Bone marrow (tissue), 2 donors: ENCODE measurements at places on chromosomes 11 and 22.

DNA sequence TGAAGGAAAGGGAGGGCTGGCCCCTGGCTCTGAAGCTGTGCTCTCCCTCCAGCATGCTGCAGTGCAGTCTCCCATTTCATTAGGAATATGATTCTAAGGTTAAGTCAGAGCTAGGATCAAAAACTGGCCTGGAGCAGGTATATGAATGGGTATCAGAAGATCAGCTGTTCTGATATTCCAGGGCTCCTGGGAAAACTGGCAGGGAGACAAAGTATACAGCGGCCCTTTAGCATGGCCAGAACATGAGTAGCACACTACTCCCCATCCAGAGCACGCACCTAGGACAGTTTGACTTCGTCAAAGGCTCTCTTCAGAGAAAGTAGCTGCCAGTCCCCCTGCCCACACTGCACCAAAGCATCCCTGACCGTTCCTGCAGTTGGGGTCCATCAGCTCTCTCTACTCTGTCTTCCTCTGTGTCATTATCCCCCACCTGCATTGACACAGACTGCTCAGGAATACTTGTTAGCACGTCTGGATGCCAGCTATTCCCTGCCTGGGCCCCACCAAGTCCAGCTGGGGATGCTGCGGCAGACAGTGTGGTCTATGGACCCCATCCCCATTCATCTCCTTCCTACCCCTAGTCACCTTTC is 4.0 kb upstream of the FCHSD2 start:
- DNase-seq = no peak

GRCh38 chr11:6671991-6672390 is 11.1 kb downstream of the MRPL17 start:
- DNase-seq = no peak

DNA sequence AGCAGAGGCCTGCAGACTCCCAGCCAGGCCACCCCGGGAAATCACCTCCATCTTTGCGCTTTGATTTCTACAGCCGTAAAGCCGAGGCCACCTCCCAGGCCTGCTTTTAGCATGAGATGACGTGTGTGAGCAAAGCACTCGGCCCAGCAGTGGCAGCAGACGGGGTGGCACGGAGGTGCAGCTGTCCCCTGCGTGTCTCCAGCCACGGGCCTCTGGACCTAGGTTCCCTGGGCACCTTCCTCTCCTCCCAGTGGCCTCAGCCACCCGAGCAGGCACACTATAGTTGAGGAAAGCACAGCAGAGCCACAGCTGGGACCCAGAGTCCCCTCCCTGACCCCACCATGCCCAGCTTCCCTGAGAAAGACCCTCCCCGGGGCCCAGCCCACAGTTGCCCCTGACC is 15.9 kb downstream of the GNAZ start:
- no peak for DNase-seq

DNA sequence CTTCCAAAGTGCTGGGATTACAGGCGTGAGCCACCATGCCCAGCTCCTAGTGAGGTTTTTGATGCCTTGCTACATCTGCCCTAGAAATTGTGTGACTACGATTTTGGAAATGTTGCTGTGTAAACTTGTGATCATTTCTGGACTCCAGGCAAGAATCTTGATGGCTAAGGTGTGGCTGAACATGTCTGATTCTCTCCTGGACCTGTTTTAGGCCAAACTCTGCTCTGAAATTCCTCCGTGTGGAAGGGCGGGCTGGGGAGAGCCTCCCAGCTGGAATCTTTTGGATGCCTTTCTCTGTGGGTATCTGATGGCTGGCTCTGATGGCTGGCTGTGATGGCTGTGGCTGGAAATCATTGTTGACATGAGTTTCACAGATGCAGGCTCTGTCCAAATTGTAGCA is 8.2 kb downstream of the PNPLA3 start:
- no peak for DNase-seq

GRCh38 chr11:60931917-60932316 is 7.7 kb downstream of the TMEM132A start:
- DNase-seq = no peak

- DNase-seq = no peak
These were observed 26.0 kb upstream of the FADD start for GRCh38 chr11:70176940-70177689.

DNA sequence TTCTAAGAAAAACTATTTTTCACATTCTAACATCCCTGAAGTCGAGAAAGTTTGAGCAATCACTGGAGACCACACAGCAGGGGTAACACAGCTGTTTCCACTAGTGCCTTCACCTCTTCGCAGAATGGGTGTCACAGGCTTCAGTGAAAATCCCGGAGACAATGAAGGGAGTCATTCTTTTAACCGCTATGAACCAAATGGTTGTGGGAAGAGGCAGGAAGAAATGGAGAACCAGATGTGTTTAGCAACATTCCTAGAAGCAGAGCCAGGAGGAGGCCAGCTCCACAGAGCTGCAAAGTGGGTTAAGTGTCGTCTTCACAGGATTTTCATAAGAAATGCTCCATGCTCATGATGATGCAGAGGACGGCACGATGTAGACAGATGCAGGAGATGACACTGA is 221.1 kb downstream of the LARGE1 start:
- no peak for DNase-seq

DNA sequence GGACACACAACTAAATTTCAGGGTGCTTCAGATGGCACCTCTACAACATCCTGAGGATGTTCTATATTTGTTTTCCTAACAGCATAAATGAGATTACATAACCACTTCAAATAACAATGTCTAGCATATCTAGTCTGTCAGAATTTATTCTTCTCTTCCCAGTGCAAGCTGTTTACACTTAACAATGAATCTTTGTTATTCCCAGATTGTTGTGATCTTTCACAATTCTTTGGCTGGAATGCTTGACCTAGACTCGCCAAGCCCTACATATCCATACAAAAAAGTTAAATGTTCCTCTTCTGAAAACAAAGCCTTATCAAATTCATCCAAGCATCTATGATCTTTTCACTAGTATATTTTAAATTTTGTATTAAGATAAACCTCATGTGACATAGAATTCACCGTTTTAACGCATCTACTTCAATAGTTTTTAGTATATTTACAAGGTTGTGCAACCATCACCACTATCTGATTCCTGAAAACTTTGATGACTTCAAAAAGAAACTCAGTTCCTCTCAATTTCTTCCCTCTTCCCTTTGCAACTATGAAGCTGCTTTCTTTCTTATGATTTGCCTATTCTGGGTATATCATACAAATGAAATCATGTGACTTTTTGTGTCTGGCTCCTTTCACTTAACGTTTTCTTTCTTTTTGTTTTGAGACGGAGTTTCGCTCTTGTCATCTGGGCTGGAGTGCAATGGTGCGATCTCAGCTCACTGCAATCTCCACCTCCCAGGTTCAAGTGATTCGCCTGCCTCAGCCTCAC is 61.7 kb upstream of the CHRNA10 start:
- DNase-seq = no peak

GRCh38 chr22:33260498-33260897 is 202.3 kb upstream of the SYN3 start:
- no peak for DNase-seq

GRCh38 chr11:46308631-46309419 is 31.4 kb downstream of the CREB3L1 start:
- DNase-seq = peak; percentile 39

DNA sequence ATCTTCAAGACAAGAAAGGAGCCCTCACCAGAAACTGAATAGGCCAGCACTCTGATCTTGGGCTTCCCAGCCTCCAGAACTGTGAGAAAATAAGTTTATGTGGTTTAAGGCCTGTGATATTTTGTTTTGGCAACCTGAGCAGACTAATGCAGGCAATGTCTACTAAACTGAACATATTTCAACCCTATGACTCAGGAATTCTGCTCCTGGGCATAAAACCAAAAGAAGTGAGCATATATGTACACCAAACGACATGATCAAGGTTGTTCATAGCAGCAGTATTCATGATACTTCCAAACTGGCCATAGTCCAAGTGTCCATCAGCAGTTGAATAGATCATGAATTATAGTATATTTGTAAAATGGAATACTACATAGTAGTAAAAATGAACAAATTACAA is 29.0 kb downstream of the CSNK2A3 start:
- no peak for DNase-seq

GRCh38 chr22:27512283-27512761 is 289.2 kb downstream of the MN1 start:
- DNase-seq = no peak

GRCh38 chr11:11923828-11924227 is 82.1 kb downstream of the USP47 start:
- no peak for DNase-seq

GRCh38 chr11:68923614-68924013 is 19.9 kb downstream of the IGHMBP2 start:
- no peak for DNase-seq

- peak; percentile 82 for DNase-seq
These were observed 4.2 kb downstream of the LMO1 start for GRCh38 chr11:8259306-8259959.

DNA sequence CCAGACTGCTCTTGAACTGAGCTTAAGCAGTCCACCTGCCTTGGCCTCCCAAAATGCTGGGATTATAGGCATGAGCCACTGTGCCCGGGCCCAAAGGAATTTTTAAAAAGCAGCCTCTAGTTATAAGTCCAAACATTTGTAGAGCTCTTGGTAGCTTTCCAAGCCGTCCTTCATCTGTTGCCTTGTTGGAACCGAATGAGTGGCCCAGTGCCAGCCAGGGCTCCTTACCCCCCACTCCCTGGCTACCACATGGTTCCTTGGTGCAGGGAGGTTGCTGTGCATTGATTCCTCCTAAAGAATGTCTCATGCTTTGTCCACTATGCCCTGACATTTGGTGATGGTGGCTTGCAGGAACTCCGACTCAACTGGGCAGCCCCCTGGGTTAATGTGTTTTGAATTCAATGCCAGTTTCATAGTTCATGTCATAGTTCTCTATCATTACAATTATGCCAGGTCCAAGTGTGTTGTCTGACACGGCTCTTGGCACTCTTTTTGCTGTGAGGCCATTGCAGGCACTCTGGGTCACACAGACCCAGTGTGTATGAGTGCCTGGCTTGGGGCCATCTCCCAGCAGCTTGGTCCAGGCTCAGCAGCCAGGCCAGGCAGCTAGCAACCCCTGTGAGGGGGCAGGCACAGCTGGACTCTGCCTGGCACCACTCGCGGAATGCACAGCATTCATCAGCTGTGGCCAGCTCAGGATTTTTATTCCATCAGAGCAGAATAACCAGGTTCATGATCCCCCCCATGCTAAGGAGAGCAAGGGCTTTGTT is 13.3 kb upstream of the MICALL1 start:
- DNase-seq = no peak

DNA sequence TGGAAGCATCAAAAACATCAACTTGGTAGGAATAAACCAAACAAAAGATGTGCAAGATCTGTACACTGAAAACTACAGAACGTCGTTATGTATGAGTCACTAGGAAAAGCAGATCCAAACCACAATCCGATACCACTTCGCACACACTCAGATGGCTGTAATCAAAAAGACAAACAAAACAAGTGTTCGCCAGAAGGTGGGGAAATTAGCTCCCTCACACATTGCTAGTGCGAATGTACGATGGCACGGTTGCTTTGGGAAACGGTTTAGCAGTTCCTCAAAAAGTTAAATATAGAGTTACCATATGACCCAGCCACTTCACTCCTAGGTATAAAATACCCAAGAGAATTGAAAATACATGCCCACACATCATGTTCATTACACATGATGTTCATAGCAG is 14.8 kb upstream of the CARD10 start:
- DNase-seq = peak; percentile 92

GRCh38 chr22:22882033-22882717 is 5.4 kb upstream of the IGLL5 start:
- peak; percentile 17 for DNase-seq

DNA sequence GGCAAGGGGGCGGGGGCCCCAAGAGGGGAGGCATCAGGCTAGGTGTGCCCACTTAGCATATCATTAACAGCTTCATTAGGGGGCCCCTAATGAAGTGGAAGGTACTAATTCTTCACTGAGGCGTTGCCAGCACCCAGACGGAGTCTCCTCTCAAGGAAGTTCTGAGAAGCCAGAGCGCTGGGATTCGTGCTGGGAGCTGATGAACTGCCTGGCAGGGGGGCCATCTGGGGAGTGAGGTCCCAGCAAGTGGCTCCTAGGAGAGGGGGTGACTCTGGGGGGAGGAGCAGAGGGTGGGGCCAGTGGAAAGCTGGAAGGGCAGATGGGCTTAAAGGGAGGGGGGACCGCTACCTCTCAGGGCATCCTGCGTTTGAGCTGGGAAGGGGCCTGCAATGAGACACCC is 29.8 kb downstream of the DAGLA start:
- no peak for DNase-seq

DNA sequence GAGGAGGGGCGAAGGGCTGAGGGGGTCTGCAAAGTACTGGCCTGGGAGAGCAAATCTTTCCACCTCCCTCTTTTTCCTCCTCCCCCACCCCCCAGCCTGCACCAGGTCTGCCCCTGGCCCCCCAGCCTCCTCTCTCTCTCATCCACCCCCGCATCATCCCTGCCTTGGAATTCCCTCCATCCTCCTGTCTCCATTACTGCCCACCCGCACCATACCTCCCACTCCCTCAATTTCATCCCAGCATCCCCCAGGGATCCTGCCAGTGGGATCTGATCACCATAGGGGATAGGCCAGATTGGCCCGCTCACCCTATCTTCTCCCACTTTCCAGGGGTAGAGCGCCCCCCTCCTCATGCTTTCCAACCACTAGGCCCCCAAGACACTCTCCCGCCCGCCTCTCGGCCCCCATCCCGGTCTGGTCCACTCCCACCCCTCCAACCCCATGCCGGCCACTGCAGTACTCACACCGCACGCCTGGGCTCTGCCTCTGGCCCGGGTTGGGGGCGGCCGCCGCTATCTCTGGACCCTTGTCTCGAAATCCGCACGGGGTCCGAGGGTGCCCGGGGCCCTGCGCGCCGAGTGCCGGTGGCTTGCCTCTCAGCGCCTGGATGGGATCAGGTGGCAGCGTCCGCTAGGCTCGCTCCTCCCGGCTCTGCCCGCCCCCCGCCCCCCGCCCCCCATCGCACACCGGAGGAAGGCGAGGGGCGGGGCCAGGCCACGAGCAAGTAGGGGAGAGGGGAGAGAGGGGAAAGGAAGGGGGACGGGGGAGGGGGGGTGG is at the start of gene GAL3ST3:
Gene GAL3ST3, minus strand, starts transcription at position 615 of the 777 bp plus-strand sequence. CDS start 3,746 bp downstream, outside the sequence.
- DNase-seq = no peak

DNA sequence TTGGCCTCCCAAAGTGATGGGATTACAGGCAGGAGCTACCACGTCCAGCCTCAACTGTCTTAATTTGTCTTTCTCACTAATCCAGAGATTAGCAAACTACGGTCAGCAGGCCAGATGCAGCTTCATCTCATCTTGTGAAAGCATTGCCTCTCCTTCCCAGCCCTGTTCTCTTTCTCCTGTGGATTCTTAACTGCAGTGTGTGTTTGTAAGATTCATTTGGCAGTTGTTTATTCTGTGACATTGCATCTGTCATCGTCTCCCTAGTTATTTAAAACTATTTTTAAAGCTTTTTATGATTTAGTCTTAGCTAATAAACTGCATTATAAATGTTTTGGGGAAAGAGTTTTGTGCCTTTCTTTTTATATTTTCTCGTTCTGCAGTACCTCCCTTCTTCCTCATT is 29.2 kb downstream of the RNF169 start:
- no peak for DNase-seq

- DNase-seq = no peak
These were observed 86.9 kb downstream of the UBASH3B start for GRCh38 chr11:122742301-122743018.

GRCh38 chr22:17953147-17953546 is 71.2 kb downstream of the MICAL3 start:
- DNase-seq = no peak
